ENCODE measurements at places on chromosomes 2 and 18.

- DNase-seq, result no peak
These were observed at the start of gene ATP6V1C2 for GRCh38 chr2:10721396-10722251. TSS of gene ATP6V1C2 (plus strand) at chr2:10721630. CDS start at chr2:10722850, 1,220 bp downstream.

DNA sequence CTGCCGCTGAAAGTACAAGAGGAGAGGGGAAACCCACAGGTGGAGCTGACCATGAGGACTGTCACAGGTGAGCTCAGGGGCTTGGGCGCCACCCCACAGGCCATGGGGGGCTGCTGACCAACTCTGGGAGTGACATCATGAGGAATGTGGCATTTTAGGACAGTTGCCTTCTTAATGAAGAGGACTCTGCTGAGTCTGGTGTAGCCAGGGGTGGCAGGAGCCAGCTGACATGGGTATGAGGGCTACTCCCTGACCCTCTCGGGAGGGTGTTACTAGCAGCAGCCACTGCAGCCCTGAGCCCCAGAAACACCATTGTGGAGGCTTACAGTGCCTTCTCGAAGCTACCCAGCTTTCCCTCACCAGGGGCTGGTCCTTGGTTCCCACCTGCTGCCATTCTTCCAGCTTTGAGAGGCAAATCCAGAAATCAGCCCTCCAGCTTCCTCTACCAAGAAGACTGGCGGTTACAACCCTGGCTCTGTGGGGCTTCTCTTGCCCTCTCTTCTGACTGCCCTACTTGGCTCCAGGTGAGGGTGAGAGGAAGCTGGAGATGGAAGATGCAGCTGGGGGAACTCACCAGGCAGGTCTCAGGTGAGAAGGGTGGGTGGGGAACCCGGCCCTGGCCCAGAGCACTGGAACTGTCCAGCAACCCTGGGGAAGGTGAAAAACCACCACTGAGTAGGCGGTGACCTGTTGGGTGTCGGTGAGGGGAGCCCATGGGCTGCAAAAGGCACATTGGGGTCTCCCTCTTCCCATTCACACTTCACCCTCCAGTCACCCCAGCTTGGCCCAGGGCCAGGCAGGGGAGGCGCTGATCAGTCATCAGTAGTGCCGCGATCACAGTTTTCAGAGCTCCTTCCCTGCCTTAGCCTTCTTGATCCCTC is 98.5 kb downstream of the MCFD2 start:
- DNase-seq, result no peak

- no peak for DNase-seq
These were observed 618.1 kb upstream of the FSHR start for GRCh38 chr2:49772299-49772970.

DNA sequence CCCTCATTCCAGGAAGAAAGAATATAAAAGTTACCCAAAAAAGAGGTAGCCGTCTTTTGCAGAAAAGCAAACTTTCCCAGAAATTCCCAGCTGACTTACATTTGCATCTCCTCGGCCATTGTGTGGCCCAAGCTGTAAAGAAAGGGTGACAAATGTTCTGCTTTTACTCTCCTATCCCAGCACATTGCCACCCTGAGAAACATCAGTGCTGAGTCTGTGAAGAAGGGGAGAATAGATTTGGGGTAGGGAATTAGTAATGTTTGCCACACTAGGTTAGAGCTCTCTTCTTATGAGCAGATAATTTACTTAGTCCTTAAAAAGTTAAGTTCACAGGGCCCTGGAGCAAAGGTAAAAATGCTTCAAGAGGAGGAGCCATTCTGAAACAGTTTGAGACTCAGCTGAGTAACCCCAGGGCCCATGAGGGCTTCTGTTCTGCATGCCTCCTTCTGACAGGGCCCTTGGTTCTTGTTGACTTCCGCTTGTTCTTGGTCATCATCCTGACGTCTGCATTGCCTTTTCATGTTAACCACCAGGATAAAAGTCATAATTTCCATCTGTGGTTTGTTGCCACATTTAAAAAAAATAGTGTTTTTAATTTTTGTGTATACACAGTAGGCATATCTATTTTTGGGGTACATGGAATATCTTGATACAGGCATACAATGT is 550.7 kb downstream of the RNF144A start:
- no peak for DNase-seq

DNA sequence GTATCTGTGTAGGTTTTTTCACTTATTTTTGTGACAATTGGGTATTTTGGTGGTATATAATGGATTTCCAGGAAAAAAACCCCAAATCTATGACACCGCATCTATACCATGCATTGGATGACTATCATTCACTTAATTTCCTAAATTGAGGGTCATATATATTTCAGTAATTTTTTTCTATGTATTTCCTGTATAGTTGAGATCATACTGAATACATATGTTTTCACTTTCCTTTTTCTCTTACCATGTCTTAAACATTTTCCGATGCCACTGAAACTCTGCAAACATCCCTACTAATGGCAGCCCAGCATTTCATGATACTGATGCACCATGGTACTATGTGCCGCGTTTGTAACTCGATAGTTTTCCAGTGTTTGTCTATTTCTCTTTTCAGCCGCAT is 40.4 kb downstream of the CDKL4 start:
- DNase-seq, result no peak

- DNase-seq, result no peak
These were observed 22.5 kb upstream of the ST8SIA3 start for GRCh38 chr18:57329856-57330255.

DNA sequence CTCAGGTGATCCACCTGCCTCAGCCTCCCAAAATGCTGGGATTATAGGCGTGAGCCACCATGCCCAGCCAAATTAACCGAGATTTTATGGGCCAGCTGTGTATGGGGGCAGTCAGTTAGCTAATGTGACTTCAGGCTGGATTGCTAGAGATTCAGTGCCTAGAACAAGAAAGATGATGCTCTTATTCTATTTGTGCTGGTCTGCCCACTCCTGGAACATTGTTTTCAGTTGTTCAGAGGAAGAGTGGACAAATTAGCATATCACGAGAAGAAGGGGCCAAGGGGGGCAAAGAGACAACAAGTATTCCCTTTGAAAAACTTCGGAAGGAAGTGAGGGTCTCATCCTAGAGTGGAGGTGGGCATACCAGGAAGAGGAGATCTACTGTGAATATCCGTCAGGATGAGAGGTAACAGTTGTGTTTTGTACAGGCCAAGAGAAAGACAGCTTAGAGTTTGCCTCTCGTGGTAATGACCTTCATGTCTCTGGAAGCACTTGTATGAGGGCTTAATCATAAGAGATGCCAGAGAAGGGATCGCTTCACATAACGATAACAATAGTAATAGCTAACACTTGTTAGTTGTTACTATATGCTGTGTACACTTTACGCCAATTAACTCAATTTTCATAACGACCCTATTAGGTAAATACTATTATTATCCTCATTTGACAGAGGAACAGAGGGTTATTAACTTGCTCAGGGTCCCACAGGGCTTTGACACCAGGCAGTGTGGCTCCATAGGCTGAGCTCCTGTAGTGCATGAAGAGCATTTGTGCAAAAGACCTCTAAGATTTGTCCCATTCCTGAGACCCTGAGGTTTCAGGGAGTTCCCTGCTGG is 138.3 kb downstream of the DDX1 start:
- no peak for DNase-seq

- no peak for DNase-seq
These were observed 658.7 kb downstream of the EPHA4 start for GRCh38 chr2:220913384-220913783.

DNA sequence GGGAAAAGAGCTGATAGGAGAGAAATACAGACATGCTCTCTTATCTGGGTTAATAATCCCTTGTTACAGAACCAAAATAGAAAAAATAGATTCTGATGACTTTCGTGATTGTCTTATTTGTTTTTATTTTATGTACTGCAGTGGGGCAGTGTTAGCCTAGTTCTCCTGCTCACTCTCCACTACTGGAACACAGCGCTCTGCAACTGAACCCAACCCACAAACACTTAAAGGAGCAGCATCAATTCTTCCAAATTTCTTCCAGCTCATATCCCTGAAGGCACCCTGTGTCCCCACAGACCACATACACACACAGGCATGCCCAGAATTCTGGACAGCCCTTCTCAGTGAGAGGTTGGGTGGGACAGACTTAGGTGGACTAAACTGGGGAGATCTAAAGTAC is 160.6 kb downstream of the SS18 start:
- DNase-seq, result no peak

DNA sequence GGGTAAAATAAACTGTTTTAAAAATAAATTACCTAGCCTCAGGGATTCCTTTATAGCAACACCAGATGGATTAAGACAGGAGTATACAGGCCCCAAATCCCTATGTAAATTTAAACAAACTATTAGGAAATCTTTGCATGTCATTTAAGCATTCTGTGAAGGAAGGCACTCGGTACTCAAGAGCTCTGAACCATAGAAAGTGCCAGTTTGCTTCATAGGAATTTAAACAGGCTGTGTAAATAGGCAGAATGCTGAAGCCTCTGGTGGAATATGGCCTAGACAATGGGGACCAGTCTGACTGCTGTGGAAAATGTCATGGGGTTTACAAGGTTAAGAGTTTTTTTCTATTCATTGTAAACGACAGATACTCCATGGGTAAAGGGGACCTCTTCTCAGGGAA is 377.4 kb downstream of the DLGAP1 start:
- no peak for DNase-seq

- DNase-seq, result no peak
These were observed 4.6 kb downstream of the TBC1D8 start for GRCh38 chr2:101146535-101146934.

DNA sequence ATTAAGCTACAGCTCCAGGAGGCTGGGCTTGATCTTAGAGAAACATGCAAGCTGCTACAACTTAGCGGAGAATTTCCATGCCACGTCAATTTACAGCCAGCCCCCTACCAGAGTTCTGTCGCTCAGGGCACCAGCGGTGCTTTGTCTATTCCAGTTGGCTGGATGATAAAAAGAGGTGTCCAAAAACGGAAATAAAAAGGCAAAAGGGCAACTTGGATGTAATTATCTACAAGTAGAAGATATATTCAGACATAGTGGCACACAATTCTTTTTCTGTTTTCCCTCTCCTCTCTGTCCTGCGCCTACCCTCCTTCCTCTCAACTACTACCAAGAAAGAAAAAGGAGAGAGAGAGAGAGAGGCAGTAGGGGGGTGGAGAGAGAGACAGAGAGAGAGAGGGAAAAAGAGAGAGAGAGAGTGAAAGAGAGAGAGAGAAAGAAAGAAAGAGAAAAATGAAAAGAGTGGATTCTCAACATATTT is 363 bp upstream of the RFTN2 start:
- DNase-seq, result peak; percentile 60

- no peak for DNase-seq
These were observed 17.3 kb upstream of the RHOB start for GRCh38 chr2:20429528-20429927.

- no peak for DNase-seq
These were observed 6.1 kb downstream of the DOK1 start for GRCh38 chr2:74560591-74560990.

DNA sequence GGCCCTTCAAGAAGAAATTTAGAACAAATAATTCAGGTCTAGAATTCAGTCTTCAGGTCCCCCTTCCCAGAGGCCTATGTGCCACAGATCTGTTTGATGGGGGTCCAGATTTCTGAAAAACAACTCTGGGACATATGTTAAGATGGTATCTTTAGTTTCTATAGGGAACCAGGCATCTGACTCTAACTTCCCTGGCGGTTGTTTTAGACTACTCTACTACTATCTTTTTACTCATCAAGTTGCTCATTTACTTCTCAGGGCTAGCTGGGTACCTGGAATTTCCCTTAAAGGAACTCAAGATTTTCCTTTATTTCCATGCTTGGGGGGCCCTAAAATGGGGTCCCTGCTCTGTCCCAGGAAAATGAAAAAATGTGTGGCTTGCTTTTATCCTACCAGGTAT is 114.7 kb upstream of the RAB6C start:
- DNase-seq, result no peak

Measured in AG10803 (cell line).